ENCODE measurements at places on chromosomes 3 and 15.

DNA sequence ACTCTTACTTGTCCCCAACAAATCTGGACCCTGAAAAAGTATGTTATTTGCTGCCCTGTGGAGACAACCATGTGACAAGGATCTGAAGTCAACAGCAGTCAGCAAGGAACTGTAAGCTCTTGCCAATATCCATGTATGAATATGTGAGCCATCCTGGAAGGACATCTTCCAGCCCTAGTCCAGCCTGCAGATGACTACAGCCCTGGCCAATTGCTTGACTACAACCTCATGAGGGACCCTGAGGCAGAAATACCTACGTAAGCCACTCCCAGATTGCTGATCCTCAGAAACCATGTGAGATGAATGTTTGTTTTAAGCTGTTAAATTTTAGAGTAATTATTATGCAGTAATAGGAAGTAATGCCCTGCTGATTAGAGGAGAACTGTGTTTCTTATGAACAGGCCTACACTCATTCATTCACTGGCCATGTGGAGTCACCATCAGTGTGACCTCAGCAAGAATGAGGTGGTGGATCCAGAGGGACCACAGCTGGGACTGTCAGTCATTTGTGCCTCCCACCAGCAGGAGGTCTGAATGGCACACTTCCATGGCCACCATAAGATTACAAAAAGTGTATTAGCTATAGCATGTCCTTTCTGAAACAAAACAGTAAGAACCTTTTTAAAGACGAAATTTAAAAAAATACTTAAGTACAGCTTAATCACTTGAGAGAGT is 92.6 kb downstream of the TFDP2 start:
- DNase-seq, result no peak

DNA sequence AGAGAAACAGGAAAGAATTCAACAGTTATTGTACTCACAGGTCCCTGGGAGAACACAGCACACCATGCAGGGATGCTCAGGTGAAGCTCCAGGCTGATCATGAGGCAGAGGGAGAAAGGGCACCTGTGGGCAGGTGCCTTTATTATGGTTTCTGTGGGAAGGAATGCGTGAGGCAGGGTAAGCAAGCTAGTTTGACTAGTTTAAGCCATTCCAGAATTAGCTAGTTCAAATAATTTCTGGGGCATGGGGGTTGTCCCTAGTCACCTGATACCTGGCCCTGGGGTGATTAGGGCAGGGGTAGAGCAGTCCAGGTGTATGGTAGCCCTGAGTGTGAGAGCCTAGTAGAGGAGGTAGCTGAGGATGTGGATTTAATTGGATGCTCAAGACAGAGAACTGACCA is 47.9 kb upstream of the DCLK3 start:
- DNase-seq, result no peak

- DNase-seq, result peak; percentile 2
These were observed 35.1 kb upstream of the EIF3J start for GRCh38 chr15:44501768-44502366.

DNA sequence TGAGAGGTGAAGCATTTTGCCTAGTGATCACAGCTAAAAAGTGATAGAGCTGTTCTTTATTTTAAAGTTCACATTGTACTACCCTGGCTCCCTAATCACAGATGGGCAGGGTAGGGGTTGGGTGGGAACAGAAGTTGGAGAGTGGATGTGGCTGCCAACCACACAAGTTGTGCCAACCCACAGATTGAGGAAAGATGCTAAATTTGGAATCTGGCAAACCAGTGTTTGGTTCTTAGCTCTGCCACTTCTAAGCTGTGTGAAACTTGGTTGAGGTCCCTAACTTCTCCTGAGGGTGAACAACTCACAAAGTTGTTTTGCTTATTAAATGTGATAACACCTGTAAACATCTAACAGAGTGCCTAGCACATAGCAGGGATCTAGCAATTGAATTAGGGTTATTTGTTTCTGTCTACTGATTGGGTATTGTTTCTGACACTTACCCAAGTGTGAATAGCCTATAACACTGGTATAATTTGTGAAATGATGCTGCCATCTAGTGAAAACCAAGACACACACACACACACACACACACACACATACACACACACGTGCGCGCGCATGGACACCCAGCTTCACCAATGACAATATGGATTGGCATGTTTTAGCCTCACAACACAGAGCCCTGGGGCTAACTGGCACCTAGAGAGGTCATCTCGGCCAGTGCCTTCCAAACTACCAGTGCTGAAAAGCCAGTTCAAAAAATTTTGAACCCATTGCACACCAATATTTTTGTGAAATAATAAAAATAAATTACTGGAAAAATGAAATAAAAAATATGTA is 25.3 kb downstream of the ADGRG7 start:
- no peak for DNase-seq

DNA sequence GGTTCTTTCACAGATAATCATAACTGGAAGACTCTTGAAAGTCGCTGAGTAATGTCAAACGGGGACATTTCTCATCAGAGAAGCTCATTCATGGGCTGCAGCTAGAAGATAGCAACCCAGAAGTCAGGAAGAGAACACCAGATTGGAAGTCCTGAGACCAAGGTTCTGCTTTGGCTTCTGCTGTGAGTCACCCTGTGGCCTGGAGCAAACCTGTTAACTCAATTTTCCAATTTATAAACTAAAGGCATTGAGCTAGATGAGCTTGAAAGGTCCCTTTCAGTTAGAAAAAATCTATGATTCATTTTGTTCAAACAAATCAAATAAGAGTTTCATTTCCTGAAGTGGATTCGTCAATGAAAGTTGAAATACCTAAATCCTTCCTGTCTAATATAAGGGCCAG is 402.2 kb downstream of the EPHB1 start:
- no peak for DNase-seq

DNA sequence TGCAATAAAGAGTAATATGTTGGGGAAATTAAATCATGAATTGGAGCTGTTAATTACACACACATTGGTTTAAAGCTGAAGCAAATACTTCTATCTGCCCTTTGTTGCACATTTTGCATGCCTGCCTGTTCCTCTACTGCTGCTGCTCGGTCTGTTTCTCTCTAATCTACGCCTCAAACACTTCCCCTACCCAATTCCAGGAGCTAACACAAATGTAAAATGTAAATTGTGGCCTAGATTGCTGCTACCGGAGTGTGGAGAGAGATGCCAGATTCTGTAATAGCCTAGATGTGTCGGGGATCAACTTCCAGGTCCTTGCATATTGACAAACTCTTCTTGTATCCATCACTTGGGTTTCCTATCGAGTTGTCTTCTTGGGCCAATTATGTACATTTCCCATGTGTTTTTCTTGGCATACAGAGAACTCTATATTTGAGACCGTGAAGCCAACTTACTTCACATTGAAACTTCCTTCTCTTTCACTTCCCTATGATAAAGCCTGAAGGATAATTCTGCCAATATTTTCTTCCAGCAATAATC is 450.4 kb upstream of the NR2F2 start:
- DNase-seq, result peak; percentile 45

- no peak for DNase-seq
These were observed 10.5 kb downstream of the LOXL1 start for GRCh38 chr15:73936588-73937290.

DNA sequence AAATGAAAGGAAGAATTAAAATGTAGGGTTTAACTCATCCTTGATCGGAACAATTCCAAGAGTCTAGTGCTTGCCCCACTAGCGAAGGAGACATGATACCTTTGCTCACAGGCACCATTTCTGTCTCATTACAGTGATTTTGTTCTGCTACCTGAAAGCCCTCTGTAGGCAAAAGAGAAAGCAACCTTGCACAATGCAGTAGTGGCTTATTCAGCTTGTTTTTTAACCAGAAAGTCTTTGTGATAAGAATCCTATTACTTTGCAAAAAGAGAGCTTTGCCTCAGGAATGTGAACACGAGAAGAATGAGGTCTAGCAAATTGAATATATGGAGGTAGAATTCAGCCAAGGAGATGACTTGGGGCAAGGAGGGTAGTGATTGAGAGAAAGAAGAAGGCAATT is 684.4 kb downstream of the GRM7 start:
- DNase-seq, result no peak

Measured in right lung (tissue), 10 donors.